ENCODE measurements at places on chromosomes 16 and 17.
A peak's percentile ranks its signal among the peaks of the same experiment; 100 is the strongest.

DNA sequence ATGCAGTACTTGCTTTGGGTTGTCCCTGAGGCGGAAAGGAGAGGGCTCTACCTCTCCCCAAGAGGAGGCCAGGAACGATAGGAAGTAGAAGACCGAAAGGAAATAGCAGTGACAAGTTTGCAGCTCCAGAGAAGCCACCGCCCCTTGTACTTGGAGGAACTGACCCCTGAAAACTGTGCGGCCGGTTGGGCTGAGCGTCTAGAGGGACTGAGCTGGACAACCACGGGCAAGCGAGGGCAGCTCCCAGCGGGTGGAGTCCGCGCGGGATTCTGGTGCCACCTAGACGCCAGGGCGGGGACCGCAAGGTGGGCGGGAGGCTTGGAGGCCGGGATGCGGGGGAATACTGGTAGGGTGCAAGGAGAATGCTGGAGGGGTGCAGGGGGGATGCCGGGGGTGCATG is 1.3 kb upstream of the SLC6A4 start:
- peak; percentile 9 for DNase-seq

GRCh38 chr16:84758627-84759026 is 58.8 kb downstream of the USP10 start:
- DNase-seq, result no peak

DNA sequence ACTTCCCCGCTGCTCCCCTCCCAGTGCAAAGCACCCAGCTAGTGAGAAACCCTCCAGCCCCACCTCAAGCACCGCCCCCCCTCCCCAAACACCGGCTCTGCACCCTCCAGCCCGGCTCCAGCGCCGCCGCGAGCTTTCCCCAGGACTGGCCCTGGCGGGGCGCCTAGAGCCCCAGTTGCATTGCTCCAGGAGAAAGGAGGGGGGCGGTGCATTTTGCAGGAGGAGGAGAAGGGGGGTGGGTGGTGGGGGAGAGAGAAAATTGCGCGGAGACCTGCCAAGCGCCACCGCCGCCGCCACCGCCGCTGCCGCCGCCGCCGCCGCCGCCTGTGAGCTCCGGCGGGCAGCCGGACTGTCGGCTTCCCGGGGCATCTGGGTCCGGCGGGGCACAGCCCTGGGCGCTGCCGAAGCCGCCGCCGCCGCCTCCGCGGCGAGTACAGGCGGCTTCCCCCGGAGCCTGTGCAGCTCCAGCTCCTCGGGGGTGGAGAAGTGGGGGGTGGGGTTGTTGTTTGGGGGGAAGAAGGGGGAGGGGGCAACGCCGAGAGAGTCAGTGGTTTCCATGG is 333 bp upstream of the NOG start:
- DNase-seq, result peak; percentile 40

DNA sequence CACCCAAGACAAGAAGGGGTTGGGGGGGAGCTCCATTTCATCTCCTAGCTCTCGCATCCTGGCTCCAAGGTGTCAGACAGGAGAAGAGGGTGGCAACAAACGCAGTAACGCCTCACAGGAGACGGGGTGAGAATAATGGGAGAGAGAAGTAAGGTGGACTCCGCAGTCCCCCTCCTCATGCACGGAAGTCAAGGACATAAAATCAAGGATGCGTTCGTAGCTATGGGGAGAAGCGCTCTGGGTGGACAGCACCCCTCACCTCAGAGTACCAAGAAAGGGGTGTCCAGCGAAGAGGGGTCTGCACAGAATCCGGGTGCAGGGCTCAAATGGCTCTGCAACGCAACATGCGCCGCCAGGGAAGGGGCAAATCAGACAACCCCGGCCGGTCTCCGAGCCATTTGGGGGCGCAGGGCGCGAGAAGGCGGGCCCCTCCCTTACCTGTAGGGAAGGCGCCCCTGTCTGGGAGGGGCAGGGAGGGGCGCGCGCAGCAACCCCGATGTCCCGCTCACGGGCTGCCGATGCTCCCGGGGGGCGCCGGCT is 555 bp downstream of the HDAC5 start:
- DNase-seq, result no peak

- DNase-seq, result no peak
Measured at GRCh38 chr16:65579050-65579449, 457.2 kb upstream of the CDH11 start.

DNA sequence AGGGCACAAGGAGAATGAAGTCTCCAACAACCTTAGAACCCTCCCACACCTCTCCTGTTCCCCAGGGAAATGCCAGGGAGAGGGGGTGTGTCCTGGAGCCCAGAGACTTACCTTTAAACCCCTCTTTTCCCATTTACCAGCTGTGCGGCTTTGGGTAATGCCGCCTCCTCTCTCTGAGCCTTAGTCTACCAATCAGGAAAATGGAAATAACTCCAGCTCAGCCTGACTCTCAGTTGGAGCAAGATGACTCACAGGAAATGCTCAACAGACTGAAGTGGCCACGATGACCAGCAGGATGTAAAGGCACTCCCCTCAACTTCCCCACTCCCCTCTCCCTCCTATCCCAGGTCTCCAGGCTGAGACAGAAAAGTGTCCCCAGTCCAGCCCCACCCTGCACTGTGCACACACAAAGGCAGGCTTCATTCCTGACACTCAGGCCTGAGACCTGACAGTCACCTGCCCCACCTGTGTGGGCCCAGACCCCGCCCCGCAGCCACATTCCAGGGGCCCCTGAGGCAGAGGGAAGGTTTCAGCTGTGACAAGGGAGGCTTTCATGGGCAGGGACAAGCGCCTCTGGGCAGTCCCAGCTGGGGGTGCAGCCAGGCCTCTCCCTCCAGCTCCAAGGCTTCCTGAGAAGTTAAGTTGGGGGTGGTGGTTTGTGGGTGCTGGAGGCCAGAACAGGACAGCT is 3.0 kb upstream of the KRT15 start:
- peak; percentile 88 for DNase-seq

GRCh38 chr16:86771506-86772460 is 193.4 kb downstream of the FOXL1 start:
- DNase-seq, result no peak

DNA sequence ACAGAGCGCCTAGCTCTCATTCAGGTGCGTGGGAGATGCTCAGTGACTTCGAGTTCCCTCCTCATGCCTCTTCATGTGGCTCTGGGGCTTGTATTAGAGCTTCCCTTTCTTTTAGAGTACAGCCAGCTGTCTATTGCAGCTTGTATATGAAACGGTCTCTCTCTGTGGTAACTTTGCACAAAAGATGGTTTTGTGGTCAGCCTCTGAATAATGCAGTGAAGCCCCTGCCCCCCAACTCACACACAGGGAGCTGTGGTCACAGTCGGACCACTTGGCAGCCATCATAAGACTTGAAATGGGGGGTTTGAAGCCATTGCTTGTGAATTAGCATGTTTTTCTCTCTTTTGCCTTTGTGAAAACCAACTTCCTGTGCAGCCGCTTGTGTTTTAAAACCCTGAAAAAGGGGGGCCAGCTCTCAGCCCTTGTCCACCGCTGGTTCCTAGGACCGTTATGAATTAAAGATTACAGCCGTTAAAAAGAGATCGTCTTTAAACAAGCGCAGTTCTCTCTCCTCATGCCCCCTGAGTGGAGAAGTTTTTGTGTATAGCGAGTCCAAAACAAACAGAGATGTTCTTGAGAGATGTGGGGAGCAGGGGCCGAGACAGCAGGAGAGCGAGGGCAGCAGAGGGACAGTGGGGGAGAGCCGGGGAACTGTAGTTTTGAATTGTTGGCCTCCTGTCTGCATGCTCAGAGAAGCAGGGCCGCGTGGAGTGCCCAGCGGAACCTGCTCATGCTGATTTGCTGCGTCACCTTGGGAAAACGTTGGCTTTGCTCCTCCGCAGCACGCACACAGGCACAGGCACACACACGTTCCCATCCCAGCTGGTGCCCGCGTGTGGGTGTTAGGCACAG is 199.0 kb downstream of the MSI2 start:
- no peak for DNase-seq

GRCh38 chr16:23174622-23175021 is 7.9 kb upstream of the SCNN1G start:
- peak; percentile 23 for DNase-seq

DNA sequence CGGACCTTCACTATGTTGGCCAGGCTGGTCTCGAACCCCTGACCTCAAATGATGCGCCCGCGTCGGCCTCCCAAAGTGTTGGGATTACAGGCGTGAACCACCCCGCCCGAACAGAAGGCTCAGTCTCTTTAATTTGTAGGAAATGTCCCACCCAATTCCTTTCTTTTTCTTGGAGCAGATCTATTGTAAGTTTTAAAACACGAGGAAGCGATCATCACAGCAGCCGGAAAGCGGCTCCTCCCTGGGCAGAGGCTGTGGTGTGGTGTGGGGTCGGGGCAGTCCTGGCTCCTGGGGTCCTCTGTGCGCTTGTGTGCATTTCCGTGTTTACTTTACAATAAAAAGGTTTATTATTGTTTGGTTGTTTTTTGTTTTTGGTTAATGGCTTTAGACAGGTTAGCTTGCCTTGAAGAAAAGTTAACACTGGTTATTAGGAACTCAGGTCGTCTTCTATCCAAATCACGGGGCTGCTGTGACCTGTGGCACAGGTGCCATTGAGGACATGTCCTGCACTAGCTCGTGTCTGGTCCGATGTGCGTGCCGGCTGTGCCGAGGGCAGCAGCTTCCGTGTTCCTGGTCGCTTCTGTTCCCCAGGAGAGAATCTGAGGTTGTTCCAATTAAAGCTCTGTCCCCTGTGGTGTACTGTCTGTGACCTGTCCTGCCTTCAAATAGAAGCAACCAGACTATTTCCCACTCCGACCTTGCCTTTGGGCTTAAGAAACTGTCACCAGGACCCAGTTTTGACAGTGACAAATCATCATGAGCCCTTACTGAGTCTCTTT is 83.1 kb downstream of the SEC14L1 start:
- no peak for DNase-seq

DNA sequence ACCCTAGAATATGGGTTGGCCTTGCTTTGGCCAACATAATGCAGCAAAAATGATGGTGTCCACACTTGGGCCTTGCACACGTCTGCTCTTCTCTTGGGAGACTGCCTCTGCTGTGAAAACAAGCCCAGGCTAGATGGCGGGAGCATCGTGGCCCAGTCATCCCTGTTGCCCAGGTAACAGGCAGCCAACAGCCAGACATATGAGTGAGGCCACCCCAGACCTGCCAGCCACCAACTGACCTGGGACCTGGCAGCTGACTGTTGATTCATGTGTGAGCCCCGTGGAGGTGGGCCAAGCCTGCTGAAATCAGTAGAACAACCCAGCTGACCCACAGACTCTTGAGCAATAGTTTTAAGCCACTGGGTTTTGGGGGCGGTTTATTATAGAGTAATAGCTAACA is 39.4 kb upstream of the CDH3 start:
- no peak for DNase-seq

GRCh38 chr17:20925091-20925490 is 117.7 kb downstream of the USP22 start:
- no peak for DNase-seq

DNA sequence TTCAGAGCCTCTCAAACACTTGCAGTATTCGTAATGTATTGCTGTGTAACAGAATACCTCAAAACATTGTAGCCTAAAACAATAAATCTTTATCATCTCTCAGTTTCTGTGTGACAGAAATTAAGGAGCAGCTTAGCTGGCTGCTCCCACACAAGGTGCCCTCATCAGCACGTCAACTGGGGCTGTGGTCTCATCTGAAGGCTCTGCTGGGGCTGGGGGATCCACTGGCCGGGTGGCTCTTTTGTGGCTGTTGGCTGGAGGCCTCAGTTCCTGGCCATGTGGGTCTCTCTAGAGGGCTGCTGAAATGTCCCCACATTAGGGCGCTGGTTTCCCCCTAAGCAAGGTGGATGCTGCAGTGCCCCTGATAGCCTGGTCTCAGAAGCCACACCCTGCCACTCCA is 113.4 kb upstream of the CIBAR2 start:
- no peak for DNase-seq

GRCh38 chr16:78147911-78148401 is 48.5 kb downstream of the WWOX start:
- no peak for DNase-seq

DNA sequence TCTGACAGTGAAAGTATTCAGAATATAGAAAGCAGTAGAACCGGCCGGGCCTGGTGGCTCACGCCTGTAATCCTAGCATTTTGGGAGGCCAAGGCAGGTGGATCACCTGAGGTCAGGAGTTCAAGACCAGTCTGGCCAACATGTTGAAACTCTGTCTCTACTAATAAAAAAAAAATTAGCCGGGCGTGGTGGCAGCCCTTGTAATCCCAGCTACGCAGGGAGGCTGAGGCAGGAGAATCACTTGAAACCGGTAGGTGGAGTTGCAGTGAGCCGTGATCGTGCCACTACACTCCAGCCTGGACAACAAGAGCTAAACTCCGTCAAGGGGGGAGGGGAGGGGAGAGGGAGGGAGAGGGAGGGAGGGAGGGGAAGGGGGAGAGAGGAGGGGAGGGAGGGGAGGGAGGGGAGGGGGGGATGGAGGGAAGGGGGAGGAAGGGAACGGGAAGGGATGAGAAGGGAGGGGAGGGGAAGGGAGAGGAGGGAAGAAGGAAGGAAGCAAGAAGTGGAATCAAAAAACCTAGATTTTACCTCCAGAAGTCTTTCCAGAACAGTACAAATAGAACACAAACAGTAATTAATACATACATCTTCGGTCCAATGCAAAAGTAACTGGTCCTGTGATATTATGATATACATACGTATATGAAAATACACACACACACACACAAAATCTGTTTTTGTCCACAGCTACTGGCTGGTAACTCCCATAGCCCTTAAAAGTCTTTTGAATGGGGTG is 10.9 kb upstream of the NT5C start:
- no peak for DNase-seq

- peak; percentile 96 for DNase-seq
Measured at GRCh38 chr16:66926961-66927436, 1.7 kb upstream of the RRAD start.

DNA sequence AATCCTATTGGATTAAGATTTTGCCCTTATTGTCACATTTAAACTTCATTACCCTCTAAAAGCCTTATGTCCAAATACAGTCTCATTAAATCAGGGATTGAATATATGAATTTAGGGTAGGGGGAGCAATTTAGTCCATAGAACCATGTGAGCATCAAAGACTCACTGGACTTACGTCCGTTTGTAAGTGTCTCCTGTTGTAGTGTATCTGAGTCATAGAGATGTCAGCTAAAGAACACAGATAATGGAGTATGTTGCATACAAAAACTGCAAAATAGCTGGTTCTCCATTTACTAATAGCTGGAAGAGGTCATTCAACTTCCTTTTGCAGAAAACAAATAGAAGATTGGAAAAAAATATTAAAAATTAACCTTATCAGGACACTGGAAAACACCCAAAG is 599.1 kb upstream of the SOX9 start:
- no peak for DNase-seq

GRCh38 chr16:79151-80054 is 1.4 kb downstream of the MPG start:
- no peak for DNase-seq

DNA sequence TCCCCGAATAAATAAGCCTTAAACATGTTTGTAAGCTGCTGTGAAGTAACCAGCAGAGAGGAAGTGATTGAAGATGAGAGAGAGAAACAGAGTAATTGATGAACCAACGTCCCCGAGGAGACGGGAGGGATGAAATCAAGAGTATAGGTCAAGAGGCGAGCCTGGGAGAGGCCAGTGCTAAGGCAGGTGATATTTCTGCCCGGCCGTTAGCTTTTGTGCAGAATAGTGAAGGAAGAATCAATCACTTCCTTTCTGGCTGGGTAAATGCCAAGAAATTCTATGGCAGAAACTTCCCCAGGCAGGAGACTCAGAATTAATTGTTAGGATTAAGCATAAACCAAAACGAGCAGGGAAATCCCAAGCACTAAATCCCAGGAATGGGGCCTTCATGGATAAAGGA is 273.8 kb downstream of the CDH13 start:
- no peak for DNase-seq

- DNase-seq, result peak; percentile 14
Measured at GRCh38 chr17:62995377-62995885, 29.4 kb downstream of the TANC2 start.
